ENCODE measurements at places on chromosomes 1 and 21.

GRCh38 chr1:39379187-39379586, 112.2 kb upstream of the BMP8A start:
- DNase-seq, result no peak

GRCh38 chr1:93155335-93155734, 24.9 kb downstream of the TMED5 start:
- no peak for DNase-seq

GRCh38 chr1:177984136-177984525, 14.3 kb upstream of the SEC16B start:
- peak; percentile 76 for DNase-seq

GRCh38 chr1:233609926-233610325, 4.0 kb upstream of the KCNK1 start:
- DNase-seq, result no peak
